ENCODE measurements at places on chromosomes 2 and 18. TPM values are rescaled to one million over a fixed set of nuclear protein-coding genes. Genes with fewer than 3 reads are reported as not detected.

- no peak for DNase-seq
These were observed 409.2 kb upstream of the HS6ST1 start for GRCh38 chr2:128727914-128728313.

GRCh38 chr2:188142636-188143295 is 148.9 kb upstream of the GULP1 start:
- DNase-seq = no peak

GRCh38 chr18:57576316-57576715 is 10.2 kb downstream of the FECH start:
- no peak for DNase-seq

GRCh38 chr18:48167897-48168253 is 237.4 kb upstream of the SMAD2 start:
- DNase-seq = no peak

DNA sequence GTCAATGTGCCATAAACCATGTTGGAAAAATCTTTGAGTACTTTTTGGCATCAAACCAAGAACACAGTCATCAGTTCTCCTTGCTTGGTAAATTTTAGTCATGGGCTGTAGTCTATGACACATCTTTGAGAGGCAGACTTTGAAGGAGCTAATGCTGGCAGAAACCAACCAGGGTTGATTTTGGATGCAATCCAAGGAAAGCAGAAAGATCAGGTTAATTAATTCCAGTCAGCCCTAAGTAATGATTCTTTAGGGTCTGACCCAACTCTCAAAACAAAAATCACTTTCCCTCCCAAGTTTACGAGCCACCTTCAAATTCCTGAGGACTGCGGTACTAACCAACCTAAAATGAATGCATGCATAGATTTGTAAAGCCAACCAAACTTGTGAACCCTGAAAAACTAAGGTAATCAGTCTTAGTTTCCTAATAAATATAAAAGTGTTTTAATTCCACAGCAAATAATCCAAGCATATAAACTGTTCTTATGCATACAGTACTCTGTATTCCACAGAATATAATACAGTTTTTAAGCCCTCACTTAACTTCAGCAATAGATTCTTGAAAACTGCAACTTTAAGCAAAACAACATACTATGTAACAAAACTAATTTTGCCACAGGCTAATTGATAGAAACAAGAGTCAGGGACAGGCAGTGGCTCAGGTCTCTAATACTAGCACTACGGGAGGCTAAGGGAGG is 22.0 kb downstream of the AP1S3 start:
- DNase-seq = no peak

DNA sequence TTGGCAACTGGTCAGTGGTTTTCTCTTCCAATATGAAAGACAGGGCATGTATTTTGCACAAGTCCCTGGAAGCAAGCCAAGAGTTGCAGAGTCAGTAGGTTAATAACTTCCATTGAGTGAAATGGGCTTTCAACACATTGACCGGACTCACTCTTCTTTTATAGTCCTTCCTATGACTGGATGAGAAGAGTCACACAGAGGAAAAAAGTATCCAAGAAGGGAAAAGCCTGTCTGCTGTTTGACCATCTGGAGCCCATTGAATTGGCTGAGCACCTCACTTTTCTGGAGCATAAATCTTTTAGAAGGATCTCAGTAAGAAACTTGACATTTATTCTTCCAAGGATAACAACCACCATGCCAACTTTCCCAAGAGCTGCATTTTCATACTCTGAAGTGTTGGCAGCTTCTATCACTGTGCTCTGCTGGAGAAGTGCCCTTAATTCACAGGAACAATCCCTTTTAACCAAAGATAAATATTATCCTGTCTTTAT is 45.4 kb downstream of the RASGRP3 start:
- DNase-seq = no peak

GRCh38 chr2:71834796-71835195 is 312.9 kb downstream of the CYP26B1 start:
- DNase-seq = no peak

DNA sequence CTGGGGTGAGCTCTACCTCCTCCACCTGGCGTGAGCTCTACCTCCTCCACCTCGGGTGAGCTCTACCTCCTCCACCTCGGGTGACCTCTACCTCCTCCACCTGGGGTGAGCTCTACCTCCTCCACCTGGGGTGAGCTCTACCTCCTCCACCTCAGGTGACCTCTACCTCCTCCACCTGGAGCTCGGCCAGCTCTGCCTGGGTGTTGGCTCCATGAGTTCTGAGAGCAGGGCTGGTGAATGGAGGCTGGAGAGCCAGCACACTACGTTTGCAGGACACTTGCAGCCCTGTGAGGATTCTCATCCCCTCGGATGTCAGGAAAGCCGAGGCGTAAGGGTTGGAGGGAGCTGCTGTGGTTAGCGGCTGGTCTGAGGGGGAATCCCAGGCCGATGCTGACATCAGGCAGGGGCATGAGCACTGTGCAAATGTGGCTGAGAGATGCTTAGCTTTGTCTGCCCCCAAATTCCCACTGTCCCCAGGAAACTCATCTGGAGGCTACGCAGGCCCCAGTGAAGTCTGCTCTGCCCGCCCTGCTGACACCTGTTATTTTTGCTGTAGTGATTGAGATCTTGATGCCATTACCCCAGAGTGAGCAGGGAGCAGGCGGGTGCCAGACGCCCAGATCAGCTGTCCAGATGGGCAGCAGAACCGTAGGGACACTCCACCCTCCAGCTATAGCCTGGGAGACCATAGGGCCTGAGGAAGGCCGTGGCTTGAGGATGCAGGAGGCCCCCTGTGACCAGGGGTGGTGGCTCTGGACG is 3.3 kb downstream of the CROCC2 start:
- no peak for DNase-seq

- no peak for DNase-seq
These were observed 39.6 kb upstream of the CCDC88A start for GRCh38 chr2:55459279-55459678.

GRCh38 chr2:240886678-240887609 is 9.0 kb downstream of the MAB21L4 start:
- no peak for DNase-seq

DNA sequence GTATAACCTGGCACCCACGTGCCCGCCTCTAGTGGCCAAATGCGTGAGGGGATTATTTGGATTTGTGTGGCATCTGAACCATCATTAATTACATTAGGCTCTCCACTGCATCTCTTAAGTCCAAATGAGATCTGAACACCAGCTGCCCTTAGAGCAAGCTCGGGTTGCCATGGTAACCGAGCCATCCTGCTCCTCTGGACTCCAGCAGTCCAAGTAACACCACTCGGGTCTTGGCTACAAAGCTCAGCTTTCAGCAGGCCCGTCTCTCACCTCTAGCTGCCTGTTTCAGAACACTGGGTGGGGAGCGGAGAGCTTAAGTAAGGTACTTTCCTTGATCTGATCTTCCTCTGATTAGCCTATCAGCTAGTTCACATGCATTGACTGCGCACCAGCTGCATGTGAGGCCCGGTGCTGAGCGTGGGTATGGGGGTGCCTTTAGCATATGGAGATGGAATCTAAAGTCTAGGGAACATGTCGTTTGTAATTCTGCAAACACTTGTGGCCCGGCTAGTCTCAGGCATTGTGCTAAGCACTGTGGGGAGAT is 14.1 kb upstream of the CYS1 start:
- DNase-seq = no peak

- peak; percentile 73 for DNase-seq
These were observed at the start of gene MAP3K20 for GRCh38 chr2:173075781-173076580. MAP3K20 (plus strand) TSS chr2:173075846; CDS start chr2:173091032, 15,186 bp downstream.

DNA sequence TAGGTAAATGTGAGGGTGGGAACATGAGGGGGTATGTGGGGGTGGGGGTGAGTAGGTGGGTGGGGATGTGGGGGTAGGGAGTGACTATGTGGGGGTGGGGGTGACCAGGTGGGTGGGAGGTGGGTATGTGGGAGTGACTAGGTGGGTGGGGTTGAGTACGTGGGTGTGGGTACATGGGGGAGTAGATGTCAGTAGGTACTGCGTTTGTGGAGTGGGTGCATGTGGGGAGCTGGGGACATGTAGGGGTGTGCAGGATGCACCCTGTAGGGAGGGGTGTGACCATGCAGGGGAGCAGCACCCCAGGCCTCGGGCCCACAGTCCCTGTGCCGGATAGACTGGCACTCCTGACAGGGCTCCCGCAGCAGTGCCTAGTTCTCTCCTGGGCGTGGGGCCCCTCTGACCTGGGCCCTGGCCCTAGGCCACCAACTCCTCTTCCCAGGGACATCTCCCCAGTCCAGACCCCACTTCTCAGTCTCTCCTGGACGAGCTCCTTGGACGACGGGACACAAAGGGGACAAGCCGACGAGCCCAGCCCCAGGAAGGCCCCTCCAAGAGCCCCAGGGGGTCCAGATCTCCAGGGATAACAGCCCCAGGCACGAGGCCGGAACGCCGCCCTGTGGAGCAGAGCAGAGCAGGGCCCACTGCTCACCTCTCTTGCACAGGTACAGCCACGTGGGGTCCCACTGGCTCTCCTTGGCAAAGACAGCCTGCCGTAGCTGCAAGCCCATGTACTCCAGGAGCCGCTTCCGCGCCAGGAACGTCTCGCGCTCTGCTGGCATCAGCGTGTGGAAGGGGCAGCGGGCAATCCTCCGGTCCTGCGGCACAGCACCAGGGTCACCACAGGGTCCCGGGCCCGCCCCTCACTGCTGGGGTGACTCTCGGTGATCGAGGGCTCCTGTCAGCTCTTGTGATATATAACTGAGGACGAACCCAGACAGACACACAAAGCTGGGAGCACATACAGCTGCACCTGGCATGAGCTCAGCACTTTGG is 58.2 kb downstream of the ANKMY1 start:
- DNase-seq = no peak

DNA sequence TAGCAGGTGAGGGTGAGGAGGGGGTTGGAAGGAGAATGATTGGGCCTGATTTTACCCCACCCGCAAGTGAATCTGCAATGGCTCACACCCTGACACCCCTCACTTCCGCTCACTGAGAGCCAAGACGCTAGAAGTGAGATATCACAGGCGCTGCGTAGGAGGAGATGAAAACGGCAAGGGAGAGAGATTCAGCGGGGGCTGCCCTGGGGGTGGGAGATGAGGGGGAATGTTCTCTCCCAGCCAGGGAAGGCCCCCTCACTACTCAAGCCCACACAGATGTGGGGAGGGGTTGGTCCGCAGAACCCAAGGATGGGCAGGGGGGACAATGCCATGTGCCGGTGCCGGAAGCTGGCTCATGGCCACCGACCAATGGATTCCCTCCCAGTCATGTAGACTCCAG is 32.9 kb downstream of the LOXHD1 start:
- no peak for DNase-seq

DNA sequence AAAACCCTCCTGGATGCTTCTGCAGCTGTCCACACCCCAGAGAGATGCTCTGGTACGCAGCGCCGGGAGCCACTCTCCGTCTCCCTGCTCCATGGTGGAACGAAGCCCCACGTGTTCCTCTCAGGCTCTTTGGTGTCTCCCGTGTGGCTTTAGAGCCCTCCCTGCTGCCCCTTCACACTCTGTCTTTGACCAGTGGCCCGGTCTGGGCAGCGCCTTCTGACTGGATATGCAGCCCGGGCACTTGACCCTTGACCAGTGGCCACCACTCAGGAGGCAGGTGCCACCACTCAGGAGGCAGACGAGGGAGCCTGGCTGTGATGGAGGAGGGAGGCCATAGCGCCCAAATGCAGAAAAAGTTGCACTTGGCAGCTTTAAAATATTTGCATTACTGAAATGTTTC is 214.5 kb upstream of the SALL3 start:
- no peak for DNase-seq

GRCh38 chr2:224055101-224055500 is 16.0 kb upstream of the SERPINE2 start:
- DNase-seq = no peak

DNA sequence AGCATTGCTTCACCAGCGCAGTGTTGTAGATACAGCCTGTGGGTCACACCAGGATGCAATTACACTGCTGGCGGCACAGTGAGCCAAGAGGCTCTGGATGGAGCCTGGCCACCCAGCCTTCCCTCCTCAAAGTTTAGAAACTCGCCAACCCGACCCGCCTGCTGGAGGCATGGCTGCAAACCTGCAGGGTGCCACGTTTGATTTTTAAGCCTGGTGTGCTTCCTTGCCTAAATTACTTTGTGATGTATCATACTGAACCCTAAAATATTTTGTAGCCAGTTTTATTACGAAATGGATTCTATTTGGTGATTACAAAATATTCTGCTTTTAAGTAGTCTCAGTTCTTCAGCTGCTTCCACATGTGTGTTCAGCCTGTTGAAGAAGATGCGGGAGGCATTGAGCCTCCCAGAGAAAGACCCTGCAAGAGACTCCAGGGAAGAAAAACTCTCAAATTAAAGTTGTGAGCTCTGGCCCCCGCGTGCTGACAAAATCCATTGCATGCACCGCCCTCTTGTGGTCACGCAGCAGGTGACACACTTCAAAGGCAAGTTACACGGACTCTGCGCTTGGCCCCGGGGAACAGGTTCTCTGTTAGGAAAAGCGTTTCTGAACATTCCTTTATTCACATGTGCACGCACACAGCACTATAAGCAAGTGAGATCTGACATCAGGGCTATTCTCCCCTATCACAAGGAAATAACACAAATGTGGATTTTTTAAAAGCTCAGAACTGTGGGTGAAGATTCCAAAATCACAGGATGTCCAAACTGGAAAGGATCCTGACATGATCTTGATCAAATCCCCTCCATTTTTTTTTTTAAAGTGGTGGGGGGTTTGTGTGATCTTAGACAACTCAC is 63.0 kb upstream of the TWIST2 start:
- peak; percentile 35 for DNase-seq

DNA sequence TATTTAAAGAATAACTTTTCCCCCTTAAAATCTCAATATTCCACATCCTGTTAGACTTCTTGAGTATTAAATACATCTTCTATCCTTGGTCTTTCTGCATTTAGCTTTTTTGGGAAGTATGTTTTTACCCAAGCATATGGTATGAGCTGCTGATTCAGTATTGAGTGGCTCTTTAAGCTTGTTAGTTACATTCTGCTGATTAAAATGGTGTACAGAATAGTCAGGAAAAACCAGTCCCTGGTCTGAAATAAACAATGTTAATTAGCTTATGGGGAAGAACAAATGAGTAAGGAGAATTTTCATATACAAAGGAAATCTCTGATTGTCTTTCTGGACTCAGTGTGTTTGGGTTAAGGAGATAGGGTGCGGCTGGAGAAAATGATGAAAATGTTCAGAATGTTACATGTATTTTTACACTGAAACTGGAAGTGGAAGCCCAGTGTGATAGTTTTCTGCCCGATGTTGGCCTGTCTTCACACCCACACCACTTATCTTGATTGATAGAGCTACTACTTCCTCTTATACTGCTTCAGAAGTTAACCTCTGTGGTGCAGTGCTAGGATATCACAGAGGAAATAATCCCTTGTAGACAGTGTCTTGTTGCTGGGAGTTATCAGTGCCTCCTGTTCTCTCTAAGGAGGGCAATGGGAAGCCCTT is 84.0 kb downstream of the MSH2 start:
- no peak for DNase-seq

- no peak for DNase-seq
These were observed 211.5 kb downstream of the GALR1 start for GRCh38 chr18:77461062-77461688.

Gene NCKAP1
- 2.5 TPM for total RNA-seq

Gene ALPI
- not detected for total RNA-seq

Gene RBM44
- 2.8 TPM for total RNA-seq

Gene KCTD1
- 1.1 TPM for total RNA-seq

Gene KCNF1
- total RNA-seq = not detected

Gene EIF2AK3
- total RNA-seq = 37.0 TPM

Gene ANKRD62
- total RNA-seq = not detected

Gene SLC40A1
- 8.2 TPM for total RNA-seq

Gene CHN1
- 5.6 TPM for total RNA-seq

Gene FAM228B
- 24.2 TPM for total RNA-seq

Gene CYTIP
- total RNA-seq = 490 TPM

Gene BOLL
- total RNA-seq = not detected

Gene LONRF2
- 0.06 TPM for total RNA-seq
